ENCODE measurements at places on chromosomes 1 and 21. TPM values are rescaled to one million over a fixed set of nuclear protein-coding genes. Genes with fewer than 3 reads are reported as not detected.

DNA sequence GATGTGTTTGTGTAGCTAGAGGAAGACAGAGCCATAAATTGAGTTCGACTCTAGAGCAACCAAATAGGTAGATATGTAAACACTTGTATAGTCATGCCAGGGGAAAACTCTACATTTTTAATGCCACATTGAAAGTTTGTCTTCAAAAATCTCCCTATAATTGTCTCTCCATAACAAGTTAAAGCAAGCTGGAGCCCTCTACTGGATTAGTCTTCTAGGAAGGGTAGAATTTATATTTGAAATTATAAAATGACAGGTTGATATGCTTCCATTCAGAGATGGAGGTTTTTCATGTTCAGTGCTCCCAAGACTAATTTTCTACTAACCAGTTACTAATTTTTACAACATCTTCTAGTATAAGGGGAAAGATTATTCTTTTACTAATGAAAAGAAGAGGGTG lies 13.1 kb upstream of the COL24A1 start:
- no peak overlapping the region for H3K27ac ChIP-seq
- H3K4me3 ChIP-seq, result no peak overlapping the region
- H3K27me3 ChIP-seq, result no peaks in the 10 kb centered on the region
- no peaks in the 10 kb centered on the region for H3K4me1 ChIP-seq
- no peaks in the 10 kb centered on the region for H3K36me3 ChIP-seq
- DNase-seq, result no peak

- H3K27ac ChIP-seq, result no peak overlapping the region
- H3K36me3 ChIP-seq, result no peaks in the 10 kb centered on the region
- H3K4me1 ChIP-seq, result peaks cover 7% of the 10 kb centered on the region
- DNase-seq, result no peak
- peaks cover 46% of the 10 kb centered on the region for H3K27me3 ChIP-seq
These were observed 23.3 kb downstream of the PAX7 start for GRCh38 chr1:18653916-18654315.

- no peaks in the 10 kb centered on the region for H3K36me3 ChIP-seq
- H3K27ac ChIP-seq, result no peak overlapping the region
- no peak overlapping the region for H3K4me3 ChIP-seq
- H3K27me3 ChIP-seq, result peaks cover 9% of the 10 kb centered on the region
- DNase-seq, result no peak
These were observed 233.8 kb downstream of the RHOU start for GRCh38 chr1:228968891-228969606.

MAGI3 gene
- not detected for polyA plus RNA-seq
